Activated CD8-positive, alpha-beta memory T cell treated with anti-CD3 and anti-CD28 coated beads for 48 hours (primary cell): ENCODE measurements at places on chromosomes 12 and 14.

GRCh38 chr12:45570501-45570900 lies 159.0 kb upstream of the ARID2 start:
- DNase-seq = no peak

DNA sequence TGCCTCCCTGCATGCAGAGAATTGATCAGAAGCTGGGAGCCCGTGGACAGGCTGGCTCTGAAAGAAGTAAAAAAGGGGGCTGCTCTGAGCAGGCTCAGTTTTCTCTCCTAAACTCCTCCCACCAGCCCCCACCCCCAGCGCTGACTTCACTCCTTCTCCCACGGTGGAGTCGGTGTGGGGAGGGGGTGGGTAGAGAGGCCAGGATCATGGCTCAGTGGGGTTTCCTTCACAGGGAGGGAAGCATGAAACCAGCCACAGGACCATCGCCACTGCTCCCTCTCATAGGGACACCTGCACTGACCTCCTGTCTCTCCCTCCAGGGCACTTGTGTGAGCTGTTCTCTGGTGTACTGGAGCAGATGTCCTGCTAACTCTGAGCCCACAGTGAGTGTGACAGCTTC lies 78.9 kb downstream of the STAB2 start:
- DNase-seq = no peak

- DNase-seq = no peak
Observed at GRCh38 chr12:45355730-45356129, 139.8 kb downstream of the ANO6 start.

GRCh38 chr12:52585066-52585465 lies 11.4 kb upstream of the KRT74 start:
- no peak for DNase-seq

DNA sequence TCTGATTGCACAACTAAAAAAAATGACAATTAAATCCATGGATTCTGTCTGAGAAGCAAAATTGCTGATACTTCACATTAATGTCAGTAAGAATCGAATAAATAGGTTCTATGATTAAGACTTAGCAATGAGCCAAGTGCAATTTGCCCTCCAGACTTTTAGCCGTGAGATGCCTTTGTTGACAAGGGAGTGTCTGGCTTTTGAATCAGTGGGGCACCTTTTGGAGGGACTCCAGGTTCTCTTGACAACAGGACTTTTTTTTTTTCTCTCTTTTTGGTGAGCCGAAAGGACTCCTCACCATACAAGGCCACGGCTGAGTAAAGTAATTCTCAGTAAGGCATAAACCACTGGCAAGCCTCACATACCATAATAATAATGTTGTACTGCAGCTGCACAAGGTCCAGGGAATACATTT lies 4.7 kb upstream of the MDM1 start:
- DNase-seq = no peak

- DNase-seq = no peak
Observed at GRCh38 chr12:38113991-38114390, 202.6 kb upstream of the ALG10B start.

- DNase-seq = no peak
Observed at GRCh38 chr12:65632131-65632855, 192.0 kb upstream of the HMGA2 start.

DNA sequence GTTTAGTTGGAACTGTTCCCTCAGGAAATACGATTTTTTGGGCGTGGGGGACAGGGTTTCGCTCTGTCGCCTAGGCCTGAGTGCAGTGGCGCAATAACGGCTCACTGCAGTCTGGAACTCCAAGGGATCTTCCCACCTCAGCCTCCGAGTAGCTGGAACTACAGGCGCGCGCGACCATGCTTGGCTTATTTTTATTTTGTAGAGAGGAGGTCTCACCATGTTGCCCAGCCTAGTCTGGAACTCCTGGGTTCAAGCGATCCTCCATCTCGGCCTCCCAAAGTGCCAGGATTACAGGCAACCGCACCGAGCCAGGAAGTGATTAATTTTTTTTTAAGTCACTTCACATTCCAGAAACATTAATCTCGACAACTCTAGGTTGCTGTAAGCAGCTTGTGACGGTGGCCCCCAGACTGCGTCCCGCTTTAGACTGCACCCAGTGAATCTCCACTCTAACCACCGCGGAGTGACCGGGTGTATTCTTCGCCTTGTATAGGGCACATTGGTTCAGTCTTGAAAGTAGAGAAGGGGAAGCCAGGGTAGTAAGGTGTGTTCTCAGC lies 830 bp upstream of the MIS18BP1 start:
- no peak for DNase-seq

- no peak for DNase-seq
Observed at GRCh38 chr12:95201056-95201670, 16.1 kb downstream of the FGD6 start.

DNA sequence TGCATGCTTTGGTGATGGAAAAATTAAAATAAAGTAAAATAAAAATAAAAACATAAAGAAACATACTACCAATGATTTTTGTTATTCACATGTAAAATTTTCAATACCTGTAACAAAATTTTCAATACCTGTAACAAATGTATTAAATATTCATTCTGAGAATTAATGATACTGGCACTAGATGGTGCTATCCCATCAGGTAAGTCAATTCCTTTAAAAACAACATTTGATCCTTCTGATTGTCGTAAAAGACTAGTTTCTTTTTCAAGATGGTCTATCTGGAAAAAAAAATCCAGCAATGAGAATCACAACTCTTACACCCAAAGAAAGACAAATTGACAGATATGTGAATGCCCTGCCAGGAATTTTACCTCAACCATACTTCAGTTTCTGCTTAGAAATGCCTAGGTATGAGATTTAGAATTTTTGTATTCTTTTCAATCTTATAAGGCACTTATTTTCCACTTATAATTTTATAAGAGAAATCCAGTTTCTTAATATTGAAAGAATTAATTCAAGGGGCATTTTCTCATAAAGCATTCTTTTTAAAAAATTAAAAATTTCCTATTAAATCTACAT lies 30.7 kb downstream of the CEP290 start:
- DNase-seq = no peak

DNA sequence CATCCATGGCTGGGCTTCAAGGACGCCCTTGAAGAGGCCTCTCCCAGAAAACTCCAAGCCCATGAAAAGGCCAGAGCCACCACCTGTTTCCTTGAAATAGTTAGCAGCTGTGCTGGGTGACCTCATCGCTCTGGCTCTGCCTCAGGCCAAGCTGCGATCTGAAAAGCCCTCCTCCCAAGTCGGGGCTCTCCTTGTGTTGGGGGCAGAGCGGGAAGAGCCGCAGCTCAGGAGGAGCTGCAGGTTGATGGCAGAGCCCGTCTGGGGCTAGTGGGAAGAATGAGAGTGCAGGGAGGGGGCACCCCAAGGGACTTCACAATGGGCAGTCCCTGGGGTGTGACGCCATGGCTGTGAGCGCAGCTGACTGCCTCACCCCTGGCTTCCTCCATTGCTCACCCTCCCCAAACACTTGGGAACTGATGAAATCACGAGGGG lies 50.0 kb upstream of the STON2 start:
- DNase-seq = no peak

GRCh38 chr12:121279071-121279375 lies 17.5 kb downstream of the CAMKK2 start:
- DNase-seq = no peak

DNA sequence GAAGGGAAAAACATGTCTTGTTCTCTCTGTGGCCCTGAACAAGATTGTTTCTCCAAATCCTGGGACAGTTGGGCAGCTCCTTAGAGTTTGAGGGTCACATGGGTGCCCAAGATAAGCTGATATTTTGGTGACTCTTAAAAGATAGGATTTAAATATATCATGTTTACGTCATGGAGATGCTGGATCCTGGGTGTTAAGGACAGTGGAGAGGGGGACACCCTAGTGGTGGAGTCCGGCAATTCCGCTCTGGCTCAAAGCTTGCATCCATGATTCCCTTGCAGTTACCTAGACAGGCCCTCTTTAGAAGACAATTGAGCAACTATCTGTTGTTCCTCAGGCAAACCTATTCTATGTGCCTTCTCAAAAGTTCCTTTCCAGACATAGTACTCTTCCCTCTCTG lies 101.8 kb downstream of the CMKLR1 start:
- no peak for DNase-seq

DNA sequence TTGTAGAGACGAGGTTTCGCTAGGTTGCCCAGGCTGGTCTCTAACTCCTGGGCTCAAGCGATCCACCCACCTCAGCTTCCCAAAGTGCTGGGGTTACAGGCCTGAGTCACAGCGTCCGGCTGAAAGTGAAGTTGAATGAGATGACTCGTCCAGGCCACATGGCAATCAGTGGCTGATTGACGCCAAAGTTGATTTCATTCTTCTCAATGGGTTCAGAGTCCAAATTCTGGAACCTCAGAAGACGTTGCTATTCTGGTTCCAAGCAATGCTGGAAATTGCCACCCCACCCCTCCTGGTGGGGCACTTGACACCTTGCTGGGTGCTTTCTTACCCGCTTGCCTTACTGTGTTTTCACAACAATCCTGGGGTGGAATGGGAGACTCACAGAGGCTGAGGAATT lies 14.9 kb downstream of the ABCB9 start:
- no peak for DNase-seq

DNA sequence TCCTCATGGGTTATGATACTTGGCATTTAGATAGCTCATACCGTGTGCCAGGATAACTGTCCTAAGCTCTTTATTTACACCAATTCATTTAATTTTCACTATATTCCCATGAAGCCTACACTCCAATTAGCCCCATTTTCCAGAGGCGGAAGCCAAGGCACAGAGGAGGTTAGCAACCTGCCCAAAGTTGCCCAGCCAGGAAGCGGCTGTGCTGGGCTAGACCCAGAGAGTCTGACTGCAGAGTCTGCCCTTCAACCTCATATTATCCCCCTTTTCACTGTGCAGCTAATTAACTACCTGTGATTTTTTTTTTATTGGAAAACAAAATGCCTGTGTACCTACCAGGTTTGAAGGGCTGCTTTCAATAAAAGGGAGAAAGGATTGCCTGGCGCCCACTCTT lies 2.5 kb downstream of the RFLNA start:
- no peak for DNase-seq

DNA sequence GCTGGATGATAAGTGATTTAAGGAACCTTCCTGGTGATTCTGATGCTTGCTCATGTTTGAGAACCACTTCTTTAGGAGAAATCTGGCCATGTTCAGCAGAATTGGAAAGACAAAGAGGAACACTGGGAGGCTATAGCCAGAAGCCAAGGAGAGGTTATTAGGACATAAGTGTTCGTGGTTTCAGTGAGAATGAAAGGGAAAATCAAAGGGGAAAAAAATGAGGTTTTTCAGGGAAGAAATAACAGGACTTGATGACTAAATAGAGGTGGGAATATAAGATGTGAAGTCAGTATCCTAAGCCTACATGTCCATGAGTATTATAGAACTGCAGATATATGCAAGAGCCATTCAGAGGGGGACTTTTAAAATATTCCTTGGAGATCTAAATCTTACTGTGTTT lies 95.6 kb downstream of the DAAM1 start:
- no peak for DNase-seq

- no peak for DNase-seq
Observed at GRCh38 chr12:98935847-98936246, 290.8 kb downstream of the APAF1 start.

GRCh38 chr14:70995671-70996070 lies 88.4 kb downstream of the PCNX1 start:
- DNase-seq = no peak

DNA sequence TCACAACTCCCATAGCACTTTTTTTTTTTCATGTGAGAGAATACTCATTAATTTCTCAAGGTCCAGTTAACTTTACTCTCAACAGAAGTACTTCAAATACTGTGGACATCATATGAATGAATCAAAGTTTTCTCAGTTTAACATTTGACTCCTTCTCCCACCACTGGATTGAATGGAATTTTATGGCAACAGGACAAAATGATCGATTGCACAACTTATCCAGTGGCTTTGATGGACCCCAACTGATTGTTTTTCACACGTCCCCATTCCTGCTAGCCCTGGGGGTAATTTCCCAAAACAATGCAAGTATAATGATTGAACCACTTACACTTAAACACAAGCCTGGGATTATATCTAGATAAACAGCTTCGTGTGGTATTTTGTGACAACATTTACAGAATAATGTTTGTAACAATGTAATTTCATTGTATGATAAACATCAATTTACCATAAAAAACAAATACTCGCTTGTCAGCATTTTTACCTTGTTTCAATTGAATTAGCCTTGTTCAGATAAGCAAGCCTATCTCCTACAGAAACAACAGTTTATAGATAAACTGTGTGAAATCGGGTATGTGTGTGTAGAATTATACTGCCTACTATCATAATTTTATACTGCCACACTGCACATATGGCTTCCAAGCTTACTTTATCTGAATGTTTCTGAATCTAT lies 60.9 kb downstream of the SOX5 start:
- no peak for DNase-seq

DNA sequence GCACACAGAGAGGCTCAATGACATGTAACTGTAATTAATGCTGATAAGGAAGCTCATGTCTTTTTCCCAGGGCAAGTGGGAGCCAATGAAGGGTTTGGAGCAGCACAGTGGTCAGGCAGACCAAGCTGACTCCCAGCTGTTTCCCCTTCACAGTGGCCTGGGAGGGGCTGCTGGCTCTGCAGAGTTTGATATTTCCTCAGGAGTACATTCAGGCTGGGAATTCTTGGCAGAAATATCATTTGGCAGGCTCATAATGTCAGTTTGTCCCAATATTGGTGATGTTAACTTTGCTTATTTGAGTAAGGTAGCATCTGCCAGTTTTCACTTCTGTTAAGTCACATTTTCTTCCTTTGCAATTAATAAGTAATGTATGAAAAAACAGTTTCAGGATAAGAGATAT lies 247.0 kb downstream of the EMP1 start:
- DNase-seq = no peak

- no peak for DNase-seq
Observed at GRCh38 chr12:109902891-109903418, 2.9 kb downstream of the TCHP start.

DNA sequence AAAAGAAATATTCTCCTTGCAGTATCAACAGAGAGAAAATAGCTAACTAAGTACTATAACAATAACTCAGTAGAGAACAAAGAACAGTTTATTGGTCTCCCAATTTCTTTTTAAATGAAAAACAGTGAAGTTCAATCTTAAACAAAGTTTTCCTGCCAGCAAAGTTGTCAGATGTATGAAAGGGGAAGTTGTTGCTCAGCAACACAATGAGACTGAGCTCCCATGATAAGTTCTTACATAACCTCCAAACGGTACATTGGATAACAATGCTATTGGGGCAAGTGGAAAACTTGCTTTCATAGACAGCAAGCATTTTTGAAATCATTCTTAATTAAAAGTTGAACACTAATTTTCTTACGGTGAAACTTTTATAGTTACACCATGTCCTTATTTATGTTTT lies 94.9 kb downstream of the ALG10B start:
- no peak for DNase-seq

- no peak for DNase-seq
Observed at GRCh38 chr12:75831402-75831801, 200.2 kb downstream of the PHLDA1 start.

DNA sequence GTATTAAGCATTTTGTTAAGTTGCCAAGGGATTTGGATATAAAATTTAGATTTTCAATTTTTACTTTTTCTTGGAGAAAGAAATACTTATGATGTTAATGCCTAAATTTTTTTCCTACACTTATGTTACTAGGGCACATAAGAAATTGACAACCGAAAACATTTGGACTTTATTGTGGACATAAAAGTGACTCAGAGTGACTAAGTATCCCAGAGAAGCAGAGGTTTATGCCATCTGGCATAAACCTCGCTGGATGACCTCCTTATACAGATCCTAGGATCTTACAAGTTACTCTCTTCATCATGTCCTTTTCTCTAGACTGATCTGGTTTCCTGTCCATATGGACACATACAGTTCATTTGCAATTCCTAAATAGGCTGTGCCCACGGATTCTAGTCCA lies 89.8 kb downstream of the RERG start:
- no peak for DNase-seq

GRCh38 chr14:56895154-56895553 lies 84.9 kb upstream of the OTX2 start:
- DNase-seq = no peak
